Stimulated activated CD4-positive, alpha-beta T cell treated with anti-CD3 and anti-CD28 coated beads, Interleukin-12 subunit alpha, Interleukin-12 subunit beta, amount 100 ng/mL, for 24 hours (primary cell): ENCODE measurements at places on chromosomes 5 and 9.

DNA sequence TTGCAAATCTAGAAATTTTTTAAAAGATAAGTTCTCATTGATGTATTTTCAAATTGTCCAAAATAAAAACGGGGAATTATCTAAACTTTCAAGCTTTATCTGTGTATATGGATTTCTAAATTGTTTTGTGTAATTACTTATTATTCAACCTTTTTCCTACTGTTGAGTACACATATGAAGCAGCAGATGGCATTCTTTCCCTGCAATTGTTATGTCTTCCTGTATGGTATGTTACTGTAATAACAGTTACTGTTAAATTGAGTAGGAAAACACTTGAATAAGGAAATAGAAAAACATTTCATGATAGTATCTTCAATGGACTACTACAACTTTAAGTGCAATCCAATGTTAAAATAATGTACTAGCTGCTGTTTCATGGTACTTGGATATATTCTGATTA is 124.8 kb downstream of the RANBP17 start:
- DNase-seq: no peak

GRCh38 chr5:153350175-153350883 is 140.1 kb upstream of the GRIA1 start:
- no peak for DNase-seq

DNA sequence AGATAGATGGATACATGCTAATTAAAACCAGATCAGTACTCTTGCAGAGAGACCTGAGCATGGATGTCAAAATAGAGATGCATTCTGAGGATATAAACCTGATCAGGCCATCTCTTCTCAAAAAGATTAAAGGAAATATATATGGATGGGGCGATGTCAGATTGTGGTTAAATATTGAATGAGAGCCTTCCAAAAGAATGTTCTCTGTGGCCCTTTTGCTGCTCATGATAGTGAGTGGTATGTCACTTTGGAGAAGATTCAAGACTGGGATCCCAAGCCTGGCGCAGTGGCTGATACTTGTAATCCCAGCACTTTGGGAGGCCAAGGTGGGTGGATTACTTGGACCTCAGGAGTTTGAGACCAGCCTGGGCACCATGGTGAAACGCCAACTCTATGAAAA is 20.5 kb downstream of the ZNF131 start:
- no peak for DNase-seq

- DNase-seq: no peak
These were observed 670 bp downstream of the EDIL3 start for GRCh38 chr5:84383816-84384603.

GRCh38 chr5:172523146-172523745 is 68.9 kb upstream of the SH3PXD2B start:
- DNase-seq: no peak

GRCh38 chr5:52674815-52675545 is 112.7 kb upstream of the ITGA1 start:
- DNase-seq: no peak

- no peak for DNase-seq
These were observed 380.8 kb upstream of the RFX3 start for GRCh38 chr9:3906437-3907213.

DNA sequence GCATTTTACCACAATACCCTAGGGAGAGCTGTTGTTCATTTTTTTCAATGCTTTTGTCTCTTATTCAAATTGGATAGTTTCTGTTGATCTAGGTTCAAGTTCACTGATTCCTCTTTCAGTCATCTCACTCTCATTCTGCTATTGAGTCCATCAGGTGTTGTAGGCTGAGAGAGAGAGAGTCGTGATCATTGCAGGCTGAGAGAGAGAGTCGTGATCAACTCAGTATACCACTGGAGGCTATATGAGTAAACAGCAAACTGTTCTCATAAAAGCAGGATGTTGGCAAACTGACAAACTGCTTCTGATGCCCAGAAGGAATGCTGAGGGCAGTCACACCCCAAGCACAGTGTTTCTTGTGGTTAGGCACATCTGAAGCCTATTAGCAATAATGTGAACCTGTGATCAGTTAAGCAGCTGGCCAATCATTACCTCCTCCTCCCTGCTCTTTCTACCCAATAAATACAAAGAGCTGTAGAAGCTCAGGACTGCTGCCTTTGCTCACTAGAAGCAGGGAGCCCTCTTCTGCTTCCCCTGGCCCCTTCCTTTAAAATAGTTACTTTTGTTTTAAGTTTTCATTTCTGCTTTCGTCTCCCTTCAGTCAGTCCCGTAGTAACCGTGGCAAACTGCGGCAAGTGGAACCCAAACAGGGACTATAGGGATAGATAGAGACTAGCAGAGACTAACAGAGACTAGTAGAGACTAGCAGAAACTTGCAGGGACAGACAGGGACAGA is 476.1 kb upstream of the ACO1 start:
- DNase-seq: no peak
